NT2/D1 (cell line): ENCODE measurements at places on chromosomes 3 and 15.

GRCh38 chr3:119898478-119899191, 116.7 kb downstream of the NR1I2 start:
- DNase-seq, result no peak

- no peak for DNase-seq
Measured at GRCh38 chr15:41968701-41969100, 3.7 kb downstream of the EHD4 start.

- DNase-seq, result no peak
Measured at GRCh38 chr15:35290301-35290721, 205.2 kb upstream of the NANOGP8 start.

GRCh38 chr3:105413343-105413887, 46.7 kb downstream of the ALCAM start:
- no peak for DNase-seq

DNA sequence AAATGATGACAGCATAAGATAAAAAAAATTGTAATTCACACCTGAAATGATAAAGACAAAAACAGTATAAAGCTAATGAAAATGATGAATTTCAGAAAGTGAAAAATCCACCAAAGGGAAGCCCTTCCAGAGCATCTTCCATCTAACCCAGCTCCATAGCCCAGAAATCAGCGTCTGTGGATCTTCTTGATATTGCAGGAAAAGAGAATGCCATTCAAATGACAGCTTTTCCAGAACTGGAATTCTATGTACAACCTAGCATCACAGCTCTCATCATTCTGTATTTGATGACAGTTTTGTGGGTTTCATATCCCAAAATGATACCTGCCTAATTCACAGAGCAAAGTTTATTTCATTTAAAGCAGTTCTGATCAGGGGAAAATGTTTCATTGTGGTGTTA, 267.3 kb downstream of the FHIT start:
- DNase-seq, result no peak

GRCh38 chr3:42723219-42723618, 20.6 kb upstream of the HHATL start:
- DNase-seq, result no peak

GRCh38 chr3:12884186-12884680, 42.9 kb upstream of the RPL32 start:
- DNase-seq, result no peak

DNA sequence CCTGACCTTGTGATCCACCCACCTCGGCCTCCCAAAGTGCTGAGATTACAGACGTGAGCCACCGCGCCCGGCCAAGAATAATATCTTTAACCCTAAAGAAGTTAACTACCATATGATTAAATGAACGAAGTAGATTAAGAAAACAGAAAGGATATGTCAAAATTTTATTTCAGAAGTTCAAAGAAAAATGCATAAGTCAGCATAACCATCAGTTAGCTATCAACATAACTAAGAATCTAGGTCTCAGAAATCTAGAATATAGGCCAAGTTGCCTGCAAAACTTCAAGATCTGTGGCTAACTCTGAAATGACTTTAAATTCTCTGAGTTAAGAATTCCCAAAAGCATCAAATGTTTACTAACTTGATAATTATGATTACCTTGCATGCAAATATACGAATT, 38.0 kb downstream of the INO80 start:
- no peak for DNase-seq
